ENCODE measurements at places on chromosomes 16 and 17.

- DNase-seq = no peak
Observed at GRCh38 chr16:69371564-69371963, 14.2 kb downstream of the TERF2 start.

- peak; percentile 58 for DNase-seq
Observed at GRCh38 chr16:54034684-54035083, 251.9 kb downstream of the IRX3 start.

DNA sequence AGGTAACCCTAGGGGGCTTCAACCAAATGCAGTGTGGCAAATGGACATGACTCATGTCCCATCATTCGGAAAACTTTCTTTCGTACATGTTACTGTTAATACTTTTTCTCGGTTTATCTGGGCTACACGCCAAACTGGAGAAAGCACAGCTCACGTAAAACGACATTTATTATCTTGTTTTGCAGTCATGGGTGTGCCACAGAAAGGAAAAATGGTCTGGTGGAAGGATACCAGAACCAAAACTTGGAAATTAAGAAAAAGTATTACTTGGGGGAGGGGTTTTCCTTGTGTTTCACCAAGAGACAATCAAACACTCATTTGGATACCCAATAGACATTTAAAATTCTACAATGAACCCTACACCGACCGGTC is 23.6 kb downstream of the ALOX15B start:
- DNase-seq = no peak

DNA sequence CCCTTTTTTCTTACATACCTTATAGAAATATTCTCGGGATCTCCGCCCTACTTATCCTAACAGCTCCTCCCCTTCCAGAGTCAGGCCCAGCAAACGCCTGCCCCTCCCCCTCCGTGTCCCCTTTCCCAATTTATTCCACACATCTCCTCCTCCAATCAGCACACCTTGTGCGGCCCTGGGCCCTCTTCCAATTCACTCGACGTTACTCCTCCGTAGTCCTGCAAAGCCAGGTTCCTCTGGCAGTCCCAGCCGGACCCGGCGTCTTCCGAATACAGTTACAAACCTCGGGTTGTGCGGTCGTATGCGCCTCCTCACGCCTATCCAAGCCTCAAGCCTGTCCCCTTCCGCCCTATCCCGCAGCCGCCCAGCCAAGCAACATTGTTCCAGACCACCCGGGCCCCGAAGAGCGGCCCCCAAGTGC is 677 bp downstream of the CBX1 start:
- no peak for DNase-seq

DNA sequence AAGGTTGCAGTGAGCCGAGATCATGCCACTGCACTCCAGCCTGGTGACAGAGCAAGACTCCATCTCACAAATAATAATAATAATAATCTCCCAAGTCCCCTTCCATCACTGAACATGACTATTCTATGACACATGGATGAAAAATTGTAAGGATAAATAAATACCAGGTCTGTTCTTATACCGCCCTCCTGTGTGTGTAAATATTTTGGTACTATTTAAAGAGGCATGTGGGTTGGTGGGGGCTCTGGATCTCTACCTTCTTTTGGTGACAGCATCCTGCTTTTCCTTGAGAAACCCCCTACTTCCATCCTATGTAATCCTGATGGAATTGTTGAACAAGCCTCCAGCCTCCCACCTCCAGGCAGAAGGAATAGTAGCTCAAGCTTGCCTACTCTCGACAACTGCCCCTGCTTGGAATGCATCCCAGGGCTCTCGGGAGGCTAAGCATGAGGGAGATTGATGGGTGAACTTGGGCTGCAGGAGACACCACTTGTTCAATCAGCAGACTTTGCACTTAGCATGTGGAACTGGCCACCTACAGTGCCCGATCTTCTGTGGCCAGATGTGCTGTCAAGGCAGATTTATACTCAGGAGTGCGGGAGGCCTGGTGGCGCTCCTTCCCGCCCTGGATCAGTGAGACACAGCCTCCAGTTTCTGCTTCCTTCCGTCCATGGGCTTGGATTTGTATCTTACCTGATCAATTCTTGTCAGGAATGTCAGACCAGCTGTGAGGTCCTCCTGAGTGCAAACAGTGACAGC is 287.4 kb downstream of the SLC39A11 start:
- no peak for DNase-seq

DNA sequence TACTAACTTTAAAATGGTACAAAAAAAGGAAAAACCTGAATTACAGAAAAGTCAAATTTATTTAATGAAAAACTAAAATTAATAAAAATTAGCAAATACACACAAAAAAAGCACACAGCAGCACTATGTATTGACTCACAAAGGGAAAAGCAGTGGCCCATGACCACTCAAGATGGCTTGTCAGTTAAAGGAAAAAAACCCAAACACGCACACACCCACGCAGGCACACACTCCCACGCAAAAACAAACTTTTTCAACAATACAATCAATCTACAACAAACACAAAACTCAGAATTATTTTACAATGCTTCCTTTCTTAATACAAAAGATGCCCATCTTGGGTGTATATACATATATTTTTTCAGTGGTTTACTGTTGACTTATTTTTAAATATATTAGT is 24.2 kb downstream of the SIAH1 start:
- peak; percentile 27 for DNase-seq

GRCh38 chr17:75933808-75934207 is 7.0 kb downstream of the FBF1 start:
- DNase-seq = no peak

GRCh38 chr17:9371019-9371418 is 204.6 kb downstream of the STX8 start:
- no peak for DNase-seq

DNA sequence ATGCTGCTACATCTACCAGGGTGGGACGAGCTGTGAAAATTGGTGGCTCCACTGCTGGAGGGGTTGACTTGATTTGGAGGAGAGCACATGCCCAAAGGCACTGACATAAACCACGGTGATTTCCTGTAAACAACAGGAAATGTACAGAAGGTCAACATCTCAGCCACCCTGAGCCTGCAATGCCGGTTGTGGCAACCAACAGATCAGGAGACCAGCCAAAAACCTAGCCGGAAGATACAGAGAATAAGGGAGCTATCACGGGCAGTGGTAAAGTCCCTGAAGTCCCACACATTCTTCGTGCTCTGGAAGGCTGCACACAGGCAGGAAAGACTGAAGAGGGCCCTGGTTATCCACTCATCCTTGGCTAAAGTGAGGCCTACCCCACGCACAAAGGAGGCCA is 56.2 kb downstream of the ADCY9 start:
- DNase-seq = peak; percentile 44

Data from NB4 (cell line).